ENCODE measurements at places on chromosomes 7 and 10. TPM values are rescaled to one million over a fixed set of nuclear protein-coding genes. Genes with fewer than 3 reads are reported as not detected.

- no peak for DNase-seq
Measured at GRCh38 chr7:48188776-48189520, 17.7 kb downstream of the ABCA13 start.

GRCh38 chr7:66246554-66247171, 41.5 kb downstream of the TPST1 start:
- DNase-seq: no peak

The GIMAP4 gene
- 20.1 TPM for polyA plus RNA-seq

The ATRNL1 gene
- polyA plus RNA-seq: 0.71 TPM

The RNF32 gene
- polyA plus RNA-seq: 2.6 TPM
